ENCODE measurements at places on chromosomes 3 and 15.

- DNase-seq: peak; percentile 58
Observed at GRCh38 chr15:81400640-81401236, 26.7 kb upstream of the TMC3 start.

GRCh38 chr3:133676336-133677118 is 14.8 kb upstream of the TOPBP1 start:
- no peak for DNase-seq

GRCh38 chr15:51335087-51335486 is 3.3 kb downstream of the CYP19A1 start:
- DNase-seq: no peak

- DNase-seq: peak; percentile 51
Observed at GRCh38 chr3:163916596-163917560, 1161.4 kb downstream of the SI start.
